ENCODE measurements at places on chromosomes 13 and 19.

DNA sequence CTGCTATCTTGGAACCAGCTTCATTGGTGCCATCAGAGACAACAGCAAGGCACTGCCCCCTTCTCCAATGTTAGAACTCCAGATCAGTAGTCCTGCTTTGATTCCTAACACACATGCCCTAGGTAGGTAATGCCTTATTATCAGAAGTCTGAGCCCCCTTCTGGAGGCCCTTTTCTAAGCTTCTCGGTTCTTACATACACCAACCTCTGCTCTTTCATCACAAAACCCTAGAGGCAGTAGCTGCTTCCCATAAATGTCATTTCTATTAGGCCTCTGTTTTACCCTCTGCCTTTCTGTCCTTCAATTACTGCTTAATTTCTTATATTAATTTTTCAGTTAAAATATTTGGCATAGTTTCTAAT lies 65.3 kb upstream of the KLHL1 start:
- DNase-seq = no peak

DNA sequence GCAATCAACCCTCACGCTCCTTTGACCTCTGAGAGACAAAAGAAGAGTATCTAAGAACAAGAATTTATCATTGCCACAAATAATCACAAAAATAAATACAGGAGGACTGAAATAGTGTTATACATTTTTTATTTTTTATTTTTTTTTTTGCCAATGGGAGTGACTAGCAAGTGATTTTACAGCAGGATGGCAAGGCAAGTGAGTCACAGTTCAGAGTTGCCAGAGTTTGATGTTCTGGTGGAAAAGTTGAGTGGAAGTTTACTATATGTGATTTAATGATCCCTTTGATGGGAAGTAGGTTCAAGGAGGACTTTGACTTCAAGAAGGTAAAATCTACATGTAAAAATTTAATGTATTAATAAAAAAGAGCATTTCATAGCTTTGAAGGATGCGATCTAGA lies 2691.4 kb downstream of the PCDH9 start:
- DNase-seq = no peak

DNA sequence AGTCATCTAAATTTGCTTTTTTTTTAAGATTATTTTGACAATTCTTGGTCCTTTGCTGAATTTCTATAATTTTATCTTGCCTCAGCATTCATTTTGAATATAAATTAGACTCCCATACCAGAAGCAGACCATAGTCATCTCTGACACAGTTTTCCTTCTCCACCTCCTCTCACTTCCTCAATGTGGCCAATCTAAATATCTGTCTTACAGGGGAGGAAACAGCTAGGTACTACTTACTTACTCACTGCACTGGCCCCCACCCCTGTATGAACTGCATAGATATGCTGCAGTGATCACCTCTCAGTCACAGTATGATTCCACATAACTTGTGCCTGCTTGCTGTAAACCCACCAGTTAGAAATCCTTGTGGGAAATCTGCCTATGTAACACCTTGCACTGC lies 665.6 kb downstream of the FGF9 start:
- DNase-seq = no peak

DNA sequence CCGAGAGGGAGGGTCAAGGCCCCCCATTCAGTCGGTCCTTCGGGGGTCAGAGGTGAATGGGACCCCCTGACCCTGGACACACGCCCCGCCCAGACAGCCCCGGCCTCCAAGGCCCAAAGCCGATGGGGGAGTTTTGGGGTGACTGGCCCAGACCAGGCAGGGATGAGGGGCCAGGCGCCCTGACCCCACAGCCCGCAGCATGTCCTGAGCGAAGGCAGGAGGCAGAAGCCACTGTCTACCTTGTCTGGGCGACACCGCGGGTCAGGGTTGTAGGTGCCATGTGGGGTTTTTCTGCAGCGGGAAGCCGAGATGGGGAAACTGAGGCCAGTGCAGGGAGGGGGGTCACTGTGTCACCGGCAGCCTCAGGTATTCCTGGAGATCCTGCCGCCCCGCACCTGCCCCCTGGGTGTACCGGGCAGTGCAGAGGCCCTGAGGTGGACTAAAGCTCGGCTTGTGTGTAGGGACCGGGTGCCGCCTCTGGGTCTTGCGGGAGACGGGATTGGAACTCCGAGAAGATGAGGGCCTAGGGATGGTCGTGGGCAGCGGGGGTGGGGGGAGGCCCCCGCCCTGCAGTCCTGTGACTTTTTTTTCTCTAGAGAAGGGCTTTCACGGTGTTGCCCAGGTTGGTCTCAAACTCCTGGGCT lies 8.5 kb downstream of the ARID3A start:
- no peak for DNase-seq

DNA sequence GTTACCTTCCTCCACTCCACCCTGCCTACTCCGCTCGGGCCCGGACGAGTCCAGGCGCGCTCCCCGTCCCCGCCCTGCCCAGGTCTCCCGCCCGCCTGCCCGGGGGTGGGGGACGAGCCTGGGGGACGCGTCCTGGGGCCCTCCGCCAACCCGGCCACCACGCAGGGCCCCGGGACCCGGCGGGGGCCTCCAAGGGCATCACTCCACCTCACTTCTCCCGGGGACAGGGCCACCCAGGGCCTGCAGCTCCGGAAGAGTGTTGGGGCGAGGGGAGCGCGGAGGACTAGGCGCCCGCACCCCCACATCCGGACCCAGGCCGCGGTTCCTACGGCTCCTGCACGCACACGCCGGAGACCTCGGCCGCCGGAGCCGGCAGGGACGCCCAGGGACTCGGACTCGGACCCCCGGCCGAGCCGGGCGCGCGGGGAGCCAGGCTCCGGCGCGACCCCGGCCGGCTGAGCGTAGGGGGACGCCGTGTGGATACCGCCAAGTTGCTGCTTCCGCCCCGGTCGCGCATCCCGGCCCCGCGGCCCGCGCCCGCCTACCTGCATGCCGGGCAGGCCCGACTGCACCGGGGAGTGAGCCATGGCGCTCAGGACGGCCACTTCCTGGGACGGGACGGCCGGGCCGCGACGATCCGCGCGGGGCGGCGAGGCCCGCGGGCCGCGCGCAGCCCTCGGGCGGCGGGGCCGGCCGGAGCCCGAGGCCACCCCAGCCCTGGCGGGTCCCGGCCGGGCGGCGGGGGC lies 534 bp downstream of the STK24 start:
- DNase-seq = no peak

GRCh38 chr19:6412447-6413091 lies 12.0 kb downstream of the KHSRP start:
- DNase-seq = no peak

GRCh38 chr19:14185158-14185557 lies 20.8 kb downstream of the ADGRL1 start:
- DNase-seq = no peak
